ENCODE measurements at places on chromosomes 7 and 10.

DNA sequence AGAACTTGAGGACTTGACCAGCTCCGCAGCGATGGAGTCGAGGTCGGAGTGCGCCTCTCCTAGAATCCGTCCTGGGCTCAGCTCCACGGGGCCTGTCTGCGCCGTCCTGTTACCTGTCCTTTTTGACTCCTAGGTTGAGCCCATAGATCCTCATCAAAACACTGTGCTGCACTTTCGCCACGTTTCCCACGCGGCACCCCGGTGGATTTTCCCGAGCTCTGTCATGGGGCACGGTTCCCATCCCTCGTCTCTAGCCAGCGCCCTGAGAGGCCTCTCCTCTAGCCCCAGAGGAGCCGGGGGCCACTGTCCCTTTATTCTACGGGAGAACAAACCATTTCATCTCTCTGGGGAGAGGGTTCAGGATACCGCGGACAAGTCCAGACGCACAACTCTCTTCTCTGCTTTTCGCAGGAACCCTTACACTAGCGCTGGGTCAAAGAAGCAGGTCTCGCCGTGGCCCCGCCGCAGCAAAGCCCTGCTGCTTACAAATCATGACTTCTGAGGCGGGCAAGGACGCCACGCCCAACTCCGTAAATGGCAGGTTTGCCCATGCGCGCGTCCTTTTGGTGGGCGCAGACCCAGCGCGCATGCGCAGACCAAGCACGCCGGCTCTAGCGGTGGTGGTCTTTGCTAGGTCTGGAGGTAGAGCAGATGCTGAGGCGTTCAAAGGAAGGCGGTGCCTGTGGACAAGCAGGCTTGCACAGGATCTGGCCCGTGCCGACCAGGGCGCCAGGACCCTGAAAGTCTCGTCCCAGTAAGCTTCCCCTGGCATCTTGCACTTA is 10.3 kb upstream of the ANKRD7 start:
- peak; percentile 79 for DNase-seq

DNA sequence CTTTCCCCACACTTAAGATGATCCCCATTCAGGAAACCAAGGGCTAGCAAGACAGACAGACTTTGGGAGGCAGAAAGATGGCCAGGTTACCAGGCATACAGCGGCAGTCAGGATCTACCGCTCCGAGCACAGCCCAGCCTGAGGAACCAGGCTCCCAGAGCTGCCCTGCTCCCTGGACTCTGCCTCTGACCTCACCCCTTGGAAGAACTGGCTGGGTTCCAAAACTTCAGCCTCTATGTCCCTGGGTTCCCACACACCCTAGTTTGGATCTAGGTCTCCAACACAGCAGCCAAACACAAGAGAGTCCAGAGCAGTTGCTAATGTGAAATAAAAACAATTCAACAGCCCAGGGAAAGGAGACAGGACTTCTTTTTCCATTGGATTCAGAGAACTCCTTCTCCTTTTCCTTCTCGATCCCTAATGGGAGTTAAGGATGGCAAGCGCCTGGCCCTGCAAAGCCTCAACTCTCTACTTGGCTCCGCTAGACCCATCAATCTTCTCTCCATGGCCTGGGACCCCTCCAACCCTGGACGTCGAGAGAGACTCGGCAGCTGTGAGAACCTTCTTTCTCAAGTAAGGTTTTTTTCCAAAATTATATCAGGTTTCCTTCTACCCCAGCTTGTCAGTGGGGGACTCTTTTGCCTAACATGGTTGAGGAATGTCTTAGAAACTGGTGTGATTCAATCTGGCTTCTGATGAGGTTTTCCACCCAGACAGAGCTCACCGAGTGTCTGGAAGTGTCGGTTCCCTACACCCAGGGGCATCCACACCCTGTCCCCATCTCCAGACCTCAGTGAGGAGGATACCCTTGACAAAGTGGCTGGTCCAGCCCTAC is 219.6 kb downstream of the KCNMA1 start:
- no peak for DNase-seq

DNA sequence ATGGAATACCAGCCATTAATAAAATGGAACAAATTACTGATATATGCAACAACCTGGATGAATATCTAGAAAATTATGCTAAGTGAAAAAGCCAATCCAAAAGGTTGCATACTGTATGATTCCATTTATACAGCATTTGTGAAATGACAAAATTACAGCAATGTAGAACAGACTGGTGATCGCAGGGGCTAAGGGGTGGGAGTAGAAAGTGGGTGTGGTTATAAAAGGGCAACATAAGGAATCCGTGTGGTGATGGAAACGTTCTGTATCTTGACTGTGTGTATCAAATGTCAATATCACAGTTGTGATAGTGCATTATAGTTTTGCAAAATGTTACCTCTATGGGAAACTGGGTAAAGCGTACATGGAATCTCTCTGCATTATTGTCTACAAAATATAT is 15.0 kb downstream of the CEP41 start:
- DNase-seq = no peak

DNA sequence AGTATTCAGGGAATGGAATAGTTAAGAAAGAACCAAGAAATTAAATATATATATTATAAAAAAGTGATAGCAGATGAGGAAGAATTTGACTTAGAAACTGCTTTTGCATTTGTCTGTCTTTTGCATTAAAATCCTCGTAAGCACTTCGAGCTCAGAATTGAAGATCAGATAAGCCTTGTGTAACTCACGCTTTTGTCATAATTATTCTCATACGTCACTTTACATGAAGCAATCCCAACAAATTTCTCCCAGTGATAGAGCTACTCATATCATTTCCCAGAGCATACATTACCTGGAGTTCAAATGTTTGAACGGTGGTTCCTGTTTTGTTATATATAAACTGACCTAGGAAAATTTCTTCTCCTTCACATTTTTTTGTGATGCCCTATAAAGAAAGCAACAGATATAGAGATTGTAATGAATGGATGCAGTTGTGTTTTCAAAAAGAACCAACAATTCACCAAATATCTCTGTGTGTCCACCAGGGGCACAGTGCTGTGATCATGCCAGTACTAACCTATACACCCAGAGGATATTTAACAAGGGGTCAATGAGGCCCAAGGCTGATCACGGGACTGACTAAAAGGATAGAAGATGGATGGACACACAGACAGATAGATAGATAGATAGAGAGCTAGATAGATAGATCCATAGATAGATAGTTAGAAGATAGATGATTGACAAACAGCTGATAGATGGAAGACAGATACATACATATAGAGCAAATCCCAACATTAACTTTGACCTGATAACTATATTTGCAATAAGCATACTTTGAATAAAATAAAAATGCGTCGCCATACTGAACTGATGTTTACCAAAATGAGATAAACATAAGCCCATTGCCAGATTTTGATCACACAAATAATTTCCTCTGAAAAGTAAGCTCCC is 9.3 kb upstream of the HUS1 start:
- DNase-seq = no peak

GRCh38 chr7:26343320-26343832 is 51.7 kb downstream of the SNX10 start:
- no peak for DNase-seq

- no peak for DNase-seq
These were observed 45.9 kb upstream of the ZNF479 start for GRCh38 chr7:57177856-57178767.

- DNase-seq = no peak
These were observed 46.3 kb downstream of the VPS41 start for GRCh38 chr7:38862666-38863065.

Data from activated T-cell treated with anti-CD3 and anti-CD28 coated beads, Interleukin-2, amount 50 U/mL, for 1 hour (primary cell).